ENCODE measurements at places on chromosomes 5 and 9.

DNA sequence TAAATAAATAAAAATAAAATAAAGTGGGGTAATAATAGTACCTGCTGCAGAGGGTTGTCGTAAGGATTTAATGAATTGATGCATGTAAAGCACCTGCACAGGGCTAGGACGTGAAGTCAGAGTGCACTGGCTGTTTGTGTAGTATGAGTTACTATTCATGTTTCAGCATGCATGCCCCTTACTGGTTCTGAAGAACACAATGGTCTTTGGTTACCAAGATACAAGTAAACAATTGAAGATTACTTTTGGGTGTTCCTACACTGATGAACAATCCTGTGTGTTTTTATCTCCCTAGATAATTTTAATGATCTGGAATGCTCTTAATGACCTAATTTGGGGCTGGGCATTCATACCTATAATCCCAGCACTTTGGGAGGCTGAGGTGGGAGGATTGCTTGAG is 23.2 kb upstream of the PRRC2B start:
- no peak for DNase-seq

GRCh38 chr9:116951588-116952435 is 264.7 kb downstream of the TRIM32 start:
- DNase-seq, result peak; percentile 78

DNA sequence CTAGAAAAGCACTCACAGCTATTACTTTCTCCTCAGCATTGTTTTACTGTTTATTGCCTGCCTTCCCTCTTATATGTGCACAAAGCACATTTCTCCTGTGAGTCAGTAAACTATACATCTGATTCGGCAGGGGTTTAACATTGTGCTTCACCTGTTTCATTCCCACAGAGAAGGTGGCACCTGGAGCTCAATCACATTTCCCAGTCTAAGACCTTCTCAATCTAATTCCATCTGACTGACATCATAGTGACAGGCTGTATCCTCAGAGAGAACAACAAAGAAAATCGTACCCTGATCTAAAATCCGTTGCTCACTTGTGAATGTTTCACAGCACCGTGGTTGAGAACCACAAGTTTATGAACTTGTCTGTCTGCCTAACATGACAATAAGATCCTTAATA is 92.4 kb upstream of the CAST start:
- DNase-seq, result no peak

- no peak for DNase-seq
Observed at GRCh38 chr9:101739311-101739710, 864 bp upstream of the GRIN3A start.

GRCh38 chr9:125440411-125440810 is 178.8 kb downstream of the GAPVD1 start:
- no peak for DNase-seq

- peak; percentile 18 for DNase-seq
Observed at GRCh38 chr5:94021246-94021645, 279.8 kb upstream of the POU5F2 start.

DNA sequence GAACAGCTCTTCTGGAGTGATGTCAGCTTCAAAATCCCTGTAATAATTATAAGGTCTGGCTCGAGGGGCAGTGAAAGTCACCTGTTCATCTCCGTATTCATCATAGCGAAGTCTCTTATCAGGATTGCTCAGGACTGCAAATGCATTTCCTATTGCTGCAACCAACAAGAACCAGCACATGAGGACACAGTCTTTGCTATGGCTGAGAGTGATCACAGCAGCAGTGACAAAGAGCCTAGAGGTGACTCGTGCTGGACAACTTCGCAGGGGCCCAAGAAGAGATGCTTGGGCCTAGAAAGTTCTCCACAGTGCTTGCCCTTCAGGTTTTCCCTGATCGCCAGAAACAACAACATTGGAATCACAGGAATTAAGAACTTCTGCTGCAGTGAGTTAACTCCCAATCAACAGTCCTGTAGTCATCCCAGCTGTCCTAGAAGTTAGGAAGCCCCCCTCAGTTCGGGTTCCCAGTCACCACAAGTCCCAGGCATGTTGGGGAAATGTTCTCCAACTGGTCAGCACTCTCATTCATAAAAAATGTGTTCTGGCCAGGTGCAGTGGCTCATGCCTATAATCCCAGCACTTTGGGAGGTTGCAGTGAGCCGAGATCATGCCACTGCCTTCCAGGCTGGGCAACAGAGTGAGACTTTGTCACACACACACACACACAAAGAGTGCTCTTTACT is 13.0 kb downstream of the DNAJC18 start:
- peak; percentile 58 for DNase-seq

DNA sequence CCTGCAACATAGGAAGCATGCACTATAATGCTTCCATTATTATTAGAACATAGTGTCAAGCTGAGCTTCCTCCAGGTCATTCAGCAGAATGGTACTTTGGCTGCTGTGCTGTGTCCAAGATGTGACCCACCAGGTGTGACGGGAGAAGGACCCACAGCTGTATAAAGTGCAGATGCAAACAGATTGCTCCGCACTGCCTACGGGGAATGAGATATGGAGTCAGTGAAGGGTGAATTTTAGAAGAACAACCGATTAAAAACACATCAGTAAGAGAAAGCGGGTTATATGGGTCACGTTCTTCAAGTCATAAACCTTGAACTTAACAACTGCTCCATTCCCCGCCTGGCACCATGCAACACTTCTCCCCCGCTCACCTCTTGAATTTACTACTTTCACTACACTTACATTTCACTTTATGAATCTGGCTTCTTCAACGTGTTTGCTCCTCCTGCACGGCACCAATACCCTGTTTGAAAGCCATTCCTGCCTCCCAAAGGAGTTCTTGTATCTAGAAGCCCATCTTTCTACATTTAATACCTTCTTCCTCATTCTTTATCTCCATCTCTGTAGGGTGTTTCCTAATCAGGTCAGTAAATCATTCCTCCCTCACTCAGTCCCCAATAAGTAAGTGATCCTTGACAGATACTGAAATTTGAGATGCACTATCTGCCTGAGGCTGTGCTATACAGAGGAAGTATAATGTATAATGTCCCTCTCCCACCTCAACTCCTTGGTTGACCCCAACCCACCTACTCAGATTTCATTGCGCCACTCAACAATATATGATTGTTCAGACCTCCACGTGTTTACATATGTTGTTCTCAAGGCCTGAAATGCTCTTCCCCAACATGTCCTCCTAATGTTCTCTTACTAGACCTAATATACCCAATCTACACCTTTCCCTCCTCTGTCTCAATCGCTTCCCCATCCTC is 25.9 kb downstream of the BRINP1 start:
- no peak for DNase-seq

DNA sequence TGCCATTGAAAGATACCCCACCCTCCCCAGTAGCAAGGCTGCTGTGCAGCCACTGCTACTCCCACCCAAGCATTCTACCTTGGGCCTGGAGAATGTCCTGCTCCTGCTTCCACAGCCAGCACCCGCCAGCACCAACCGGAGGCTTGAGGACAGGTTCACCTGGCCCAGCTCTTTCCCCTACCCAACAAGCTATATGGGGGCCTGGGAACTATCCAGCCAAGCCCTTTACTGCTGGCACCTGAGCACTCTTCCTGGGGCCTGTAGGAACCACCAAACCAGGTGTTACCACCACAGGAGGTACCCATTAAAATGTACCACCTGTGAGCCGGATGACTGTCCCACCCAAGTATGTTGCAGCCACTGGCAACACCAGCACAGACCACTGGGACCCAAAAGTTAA is 86.1 kb upstream of the GHR start:
- DNase-seq, result no peak

Data from MG63 (cell line).